ENCODE measurements at places on chromosomes 11 and 22. TPM values are rescaled to one million over a fixed set of nuclear protein-coding genes. Genes with fewer than 3 reads are reported as not detected.

The SYCE3 gene
- not detected for total RNA-seq

The GLYAT gene
- total RNA-seq: not detected

The FOLH1 gene
- not detected for total RNA-seq

The NXPE1 gene
- total RNA-seq: not detected

The HDHD5 gene
- 40.7 TPM for total RNA-seq

The DHCR7 gene
- total RNA-seq: 57.9 TPM

The HSD17B12 gene
- total RNA-seq: 45.3 TPM

DNA sequence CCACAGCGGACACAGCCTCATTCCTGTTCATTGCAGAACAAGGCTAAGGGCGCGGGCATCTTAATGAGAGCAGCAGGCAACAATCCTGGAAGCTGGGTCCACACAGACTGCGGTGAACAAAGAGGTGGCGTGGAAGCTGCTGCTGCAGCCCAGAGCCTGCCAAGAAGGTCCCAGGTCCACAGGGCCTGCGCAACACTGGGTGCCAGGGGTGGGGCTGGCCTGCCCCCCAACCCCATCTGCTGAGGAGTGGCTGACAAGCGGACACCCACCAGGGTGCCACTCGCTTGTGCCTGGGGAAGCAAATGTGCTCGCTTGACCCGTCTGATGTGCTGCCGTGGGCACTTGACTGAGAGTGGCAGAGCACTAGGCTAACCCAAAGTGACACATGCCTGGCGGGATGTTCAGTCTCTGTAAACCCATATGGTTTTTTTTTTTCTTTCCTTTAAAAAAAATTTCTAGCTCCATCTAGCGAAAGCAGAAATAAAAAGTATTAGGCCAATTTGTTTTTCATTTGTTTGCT is 83.2 kb upstream of the PITPNB start:
- no peak for DNase-seq
- no peaks in the 10 kb centered on the region for H3K27me3 ChIP-seq
- H3K4me3 ChIP-seq: no peak overlapping the region
- no peaks in the 10 kb centered on the region for H3K36me3 ChIP-seq
- H3K4me1 ChIP-seq: no peaks in the 10 kb centered on the region

DNA sequence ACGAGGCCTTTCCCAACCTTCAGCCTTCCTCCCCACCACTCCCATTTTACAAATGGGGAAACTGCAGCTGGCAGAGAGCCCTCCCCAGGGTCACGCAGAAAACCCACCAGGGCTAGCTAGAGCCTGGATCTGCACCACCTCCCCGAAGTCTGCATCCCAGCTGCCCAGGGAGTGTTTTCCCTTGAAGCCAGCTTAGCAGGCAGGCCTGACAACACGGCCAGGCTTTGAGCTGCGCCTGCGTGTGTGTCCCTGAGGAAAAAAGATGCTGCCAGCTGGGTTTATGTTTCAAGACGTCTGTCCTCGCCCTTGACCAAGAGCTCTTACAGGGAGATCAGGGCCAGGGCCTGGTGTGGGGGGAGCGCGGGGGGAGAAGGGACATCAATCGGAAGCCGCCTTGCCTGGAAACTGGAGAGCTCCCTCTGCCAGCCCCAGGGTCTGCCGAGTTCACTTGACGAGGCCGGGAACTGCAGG is 20.3 kb downstream of the WNT11 start:
- no peaks in the 10 kb centered on the region for H3K27me3 ChIP-seq
- H3K36me3 ChIP-seq: no peaks in the 10 kb centered on the region
- H3K27ac ChIP-seq: no peak overlapping the region
- DNase-seq: no peak

DNA sequence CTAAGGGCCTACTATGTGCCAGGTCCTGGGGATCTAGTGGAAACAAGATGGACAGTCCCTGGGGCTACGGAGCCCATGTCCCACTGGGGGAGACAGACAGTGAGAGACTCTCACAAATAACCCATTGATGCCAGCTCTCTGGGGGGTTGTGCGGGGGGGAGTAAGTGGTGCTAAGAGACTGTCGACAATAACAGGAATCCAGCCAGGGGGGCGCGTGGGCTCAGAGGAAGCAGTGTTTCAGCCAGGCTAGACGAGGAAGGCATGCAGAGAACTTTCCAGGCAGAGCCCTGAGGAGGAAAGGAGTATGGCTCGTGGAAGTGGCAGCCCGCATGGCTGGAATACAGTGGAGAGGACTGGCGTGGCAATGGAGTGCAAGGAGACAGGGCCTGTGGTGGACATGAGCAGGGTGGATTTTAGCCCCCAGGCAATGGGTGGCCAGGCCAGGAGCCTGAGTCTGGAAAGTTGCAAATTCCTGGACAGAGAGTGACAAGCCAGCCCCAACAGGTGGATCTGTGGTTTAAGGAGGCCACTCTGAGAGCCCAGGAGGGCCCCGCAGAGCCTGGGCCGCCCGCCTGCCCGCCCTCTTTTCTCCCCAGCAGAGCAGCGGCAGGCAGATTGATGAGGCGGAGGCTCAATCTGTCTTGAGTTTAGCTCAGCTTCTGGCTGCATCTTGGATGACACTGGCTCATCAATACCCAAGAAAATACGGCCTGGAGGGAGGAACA is 40.0 kb upstream of the TCF20 start:
- H3K4me3 ChIP-seq: no peak overlapping the region
- DNase-seq: no peak

- H3K27me3 ChIP-seq: peaks cover 5% of the 10 kb centered on the region
- no peak overlapping the region for H3K27ac ChIP-seq
- no peaks in the 10 kb centered on the region for H3K36me3 ChIP-seq
- no peak overlapping the region for H3K4me3 ChIP-seq
These were observed 141.6 kb downstream of the SNX19 start for GRCh38 chr11:130774703-130775102.

- no peak for DNase-seq
- H3K36me3 ChIP-seq: no peaks in the 10 kb centered on the region
- H3K27ac ChIP-seq: no peak overlapping the region
- H3K4me1 ChIP-seq: peaks cover 8% of the 10 kb centered on the region
- H3K27me3 ChIP-seq: peaks cover 52% of the 10 kb centered on the region
These were observed 5.1 kb downstream of the DKK3 start for GRCh38 chr11:12003336-12003735.

GRCh38 chr11:74057249-74058151 is 48.6 kb upstream of the UCP3 start:
- peaks cover 40% of the 10 kb centered on the region for H3K36me3 ChIP-seq
- H3K4me3 ChIP-seq: no peak overlapping the region
- DNase-seq: no peak
- H3K27ac ChIP-seq: no peak overlapping the region

- no peaks in the 10 kb centered on the region for H3K4me1 ChIP-seq
- H3K4me3 ChIP-seq: no peak overlapping the region
- H3K27ac ChIP-seq: no peak overlapping the region
- no peak for DNase-seq
- H3K27me3 ChIP-seq: peaks cover 25% of the 10 kb centered on the region
These were observed 439.6 kb upstream of the CCDC90B start for GRCh38 chr11:83725728-83726127.
